ENCODE measurements at places on chromosomes 1 and 21. TPM values are rescaled to one million over a fixed set of nuclear protein-coding genes. Genes with fewer than 3 reads are reported as not detected.

DNA sequence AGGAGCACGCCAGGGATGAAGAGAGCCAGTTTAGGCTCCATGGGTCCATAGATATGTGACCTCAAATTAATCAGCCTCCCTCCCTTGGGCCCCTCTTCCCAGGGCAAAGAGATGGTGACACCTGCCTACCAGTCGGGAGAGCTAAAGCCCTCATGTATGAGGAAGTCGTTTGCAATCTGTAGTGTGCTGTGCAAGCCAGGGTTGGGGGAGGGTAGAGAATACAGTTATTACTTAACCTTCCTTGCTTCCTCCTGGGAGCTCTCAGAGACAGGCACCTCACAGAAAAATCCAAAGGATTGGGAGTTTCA, 4.0 kb downstream of the PGLYRP4 start:
- no peak for DNase-seq

DNA sequence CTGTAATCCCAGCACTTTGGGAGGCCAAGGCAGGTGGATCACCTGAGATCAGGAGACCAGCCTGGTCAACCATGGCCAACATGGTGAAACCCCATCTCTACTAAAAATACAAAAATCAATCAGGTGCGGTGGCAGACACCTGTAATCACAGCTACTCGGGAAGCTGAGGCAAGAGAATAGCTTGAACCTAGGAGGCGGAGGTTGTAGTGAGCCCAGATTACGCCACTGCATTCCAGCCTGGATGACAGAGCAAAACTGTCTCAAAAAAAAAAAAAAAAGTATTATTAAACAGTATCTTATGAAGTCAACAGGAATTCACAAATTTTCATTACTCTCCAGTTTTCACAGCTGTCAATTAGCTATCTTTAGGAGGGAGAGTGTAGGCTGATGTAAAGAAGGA, 3.8 kb downstream of the ACBD6 start:
- no peak for DNase-seq

DNA sequence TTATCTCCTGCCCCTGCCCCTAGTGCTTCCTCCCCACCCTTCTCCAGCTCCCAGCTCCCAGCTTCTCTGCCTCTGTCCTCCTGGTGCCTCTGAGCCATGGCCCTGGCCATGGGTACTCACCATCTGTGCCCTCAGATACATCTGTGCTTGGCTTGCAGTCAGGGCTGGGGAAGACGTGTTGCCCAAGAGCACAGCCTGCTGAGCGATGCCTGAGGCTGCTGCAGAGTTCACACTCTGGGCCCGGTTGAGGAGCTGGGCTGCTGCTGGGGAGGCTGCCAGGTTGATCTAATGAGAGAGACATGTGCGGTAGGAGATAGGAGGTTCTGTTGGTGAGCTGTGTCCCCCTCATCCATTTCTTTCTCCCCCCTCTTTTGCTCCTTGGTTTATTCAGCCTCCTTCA, 49.4 kb upstream of the A3GALT2 start:
- no peak for DNase-seq

DNA sequence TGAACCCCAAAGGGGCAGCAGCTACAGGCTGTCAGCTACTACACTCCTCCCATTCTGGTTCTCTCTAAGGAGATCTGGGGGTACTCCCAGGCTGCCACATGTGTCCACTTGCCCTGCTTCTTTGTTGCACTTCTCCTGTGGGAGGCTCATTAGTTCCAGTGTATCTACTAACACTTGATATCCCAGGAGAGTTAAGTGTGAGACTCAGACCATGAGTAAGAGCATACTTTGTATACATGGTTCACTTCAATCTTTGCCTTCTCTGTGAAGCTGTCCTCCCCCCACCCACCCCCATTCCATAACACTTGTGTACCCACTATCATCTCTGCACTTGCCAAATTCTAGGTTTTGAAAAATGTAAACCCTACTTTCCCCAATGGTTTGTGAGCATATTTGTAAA, 34.9 kb upstream of the GADD45A start:
- DNase-seq: no peak

GRCh38 chr1:74578101-74578500, 65.7 kb upstream of the LRRC53 start:
- no peak for DNase-seq

- no peak for DNase-seq
Observed at GRCh38 chr1:198794498-198794897, 155.7 kb downstream of the PTPRC start.

GRCh38 chr1:212930986-212931678, 19.2 kb upstream of the VASH2 start:
- DNase-seq: no peak

- no peak for DNase-seq
Observed at GRCh38 chr1:33098371-33098770, 17.4 kb downstream of the AZIN2 start.

GRCh38 chr1:41427916-41428737, 56.4 kb downstream of the EDN2 start:
- no peak for DNase-seq

DNA sequence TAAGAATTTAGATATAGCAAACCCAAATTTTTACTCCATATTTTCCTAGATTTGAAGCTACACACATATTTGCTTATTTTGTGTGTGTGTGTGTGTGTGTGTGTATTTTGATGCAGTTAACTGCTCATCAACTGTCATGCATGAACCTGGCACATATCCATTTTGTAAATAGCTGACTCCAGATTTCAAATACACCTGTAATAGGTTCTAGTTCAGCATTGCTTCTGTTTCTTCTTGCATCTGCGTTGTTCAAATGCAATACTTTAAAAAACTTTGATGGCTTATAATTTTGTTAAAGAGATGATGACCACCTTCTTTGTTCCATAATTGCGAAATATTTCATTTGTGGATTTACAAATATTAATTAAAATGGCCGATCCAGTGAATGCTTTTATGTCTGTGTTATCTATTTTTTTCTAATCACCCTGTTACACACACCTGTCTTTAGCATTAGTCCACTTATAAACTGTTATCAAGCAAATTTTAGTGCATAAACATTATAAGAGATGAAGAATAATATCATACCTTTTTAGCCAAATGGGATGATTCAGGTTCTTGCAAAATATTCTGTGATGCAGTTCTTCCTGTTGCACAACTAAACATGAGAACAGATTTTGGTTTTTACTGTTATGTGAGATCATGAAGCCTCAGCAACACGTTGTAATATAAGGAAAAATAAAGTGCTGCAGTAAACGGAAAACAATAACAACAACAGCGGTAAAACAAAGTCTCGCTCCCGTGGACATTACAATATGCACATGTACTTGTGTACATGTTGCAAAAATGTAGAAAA, 12.7 kb upstream of the S100A11 start:
- no peak for DNase-seq

DNA sequence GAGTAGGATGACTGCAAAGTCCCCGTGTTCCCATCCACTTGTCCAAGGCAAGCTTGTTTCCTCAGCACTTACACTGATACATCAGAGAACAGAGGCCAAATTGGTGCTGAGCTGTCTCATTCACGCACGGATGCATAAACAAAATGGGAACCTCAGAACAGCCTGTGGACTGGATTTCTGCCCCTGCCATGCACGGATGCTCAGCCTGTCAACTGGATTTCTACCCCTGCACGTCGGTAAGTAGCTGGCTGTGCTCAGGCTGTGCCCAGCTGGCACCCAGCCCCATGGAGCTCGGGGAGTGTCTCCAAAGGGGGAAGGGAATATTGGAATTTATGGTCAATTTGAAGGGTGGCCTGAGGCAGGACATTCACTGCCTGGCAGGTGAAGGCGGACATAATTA, 40.8 kb upstream of the TMPRSS2 start:
- no peak for DNase-seq

GRCh38 chr1:41020654-41021053, 871 bp downstream of the SLFNL1 start:
- no peak for DNase-seq

GRCh38 chr1:15405106-15405850, 4.4 kb upstream of the EFHD2 start:
- no peak for DNase-seq

DNA sequence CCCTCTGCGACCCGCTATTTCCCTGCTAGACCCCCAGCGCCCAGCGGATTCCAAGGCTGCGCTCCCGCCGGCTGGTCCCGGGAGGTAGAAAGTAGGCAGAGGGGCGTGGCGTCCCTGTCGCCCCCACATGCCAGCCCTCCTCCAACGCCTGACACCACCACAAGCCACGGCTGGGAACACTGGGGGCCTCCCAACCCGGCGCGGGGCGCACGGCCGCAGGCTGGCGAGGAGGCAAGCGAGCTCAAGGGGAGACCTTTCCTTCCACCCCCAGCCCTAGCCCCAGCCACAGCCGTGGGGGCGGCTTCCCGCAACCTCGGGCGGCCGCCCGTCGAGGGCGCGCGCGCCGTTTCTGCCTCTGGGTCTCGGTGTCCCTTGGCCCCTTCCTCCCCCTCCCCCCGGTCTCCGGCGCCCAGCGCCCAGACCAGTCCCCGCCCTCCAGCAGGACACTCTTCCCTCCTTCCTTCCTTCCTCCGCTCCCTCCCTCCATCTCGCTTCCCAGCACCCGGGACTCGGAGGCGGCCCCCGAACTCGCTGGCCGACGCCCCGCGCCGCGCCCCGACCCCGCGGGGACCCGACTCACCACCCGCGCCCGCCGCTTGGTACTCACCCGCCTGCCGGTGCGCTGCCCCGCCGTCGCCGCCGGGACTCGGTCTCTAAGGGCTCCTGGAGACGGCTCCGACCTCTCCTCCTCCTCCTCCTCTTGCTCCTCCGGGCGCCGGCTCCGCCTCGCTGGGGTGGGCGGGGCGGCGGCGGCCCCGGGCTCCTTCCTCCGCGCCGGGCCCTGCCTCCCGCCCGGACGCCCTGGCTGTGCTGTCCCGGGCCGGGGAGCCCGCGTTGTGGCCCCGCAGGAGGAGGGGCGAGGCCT, at the start of gene GNG12:
Gene GNG12, minus strand, starts transcription at position 731 of the 865 bp plus-strand sequence. CDS start 125,781 bp downstream, outside the sequence.
- no peak for DNase-seq

DNA sequence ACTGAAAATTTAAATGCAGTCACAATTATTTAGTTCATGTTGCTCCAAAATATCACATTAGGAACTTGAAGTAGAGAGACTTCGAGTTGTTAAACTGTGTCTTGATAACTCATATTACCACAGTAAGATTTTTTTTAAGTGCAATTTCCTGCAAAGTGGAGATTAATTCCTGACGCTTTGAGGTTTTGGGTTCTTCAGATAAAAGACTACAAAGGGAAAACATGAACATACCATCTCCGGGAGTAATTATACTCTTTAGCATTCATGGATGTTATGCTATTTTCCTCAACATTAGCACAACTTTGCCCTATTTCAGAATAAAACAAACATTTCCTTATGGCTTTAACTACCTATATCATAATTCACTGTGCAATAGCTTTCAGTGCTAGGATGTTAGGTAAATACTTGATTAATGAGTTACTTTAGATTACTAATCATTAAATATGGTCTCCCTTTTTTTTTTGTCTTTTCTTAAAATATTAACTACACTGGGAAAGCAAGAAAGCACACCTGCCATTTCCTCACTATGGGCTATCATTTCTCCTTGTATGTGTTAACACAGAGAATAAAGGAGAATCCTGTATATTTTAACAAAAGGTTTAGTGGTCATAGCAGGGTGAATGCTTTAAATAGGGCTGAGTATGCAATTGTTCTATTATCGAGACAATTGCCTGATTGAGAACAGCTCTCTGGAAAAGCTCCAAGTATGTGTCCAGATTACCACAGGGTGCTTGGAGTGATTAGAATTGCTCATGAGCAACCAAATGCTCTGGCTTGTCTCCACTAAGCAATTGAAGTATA, 252.5 kb upstream of the C1orf105 start:
- DNase-seq: no peak

DNA sequence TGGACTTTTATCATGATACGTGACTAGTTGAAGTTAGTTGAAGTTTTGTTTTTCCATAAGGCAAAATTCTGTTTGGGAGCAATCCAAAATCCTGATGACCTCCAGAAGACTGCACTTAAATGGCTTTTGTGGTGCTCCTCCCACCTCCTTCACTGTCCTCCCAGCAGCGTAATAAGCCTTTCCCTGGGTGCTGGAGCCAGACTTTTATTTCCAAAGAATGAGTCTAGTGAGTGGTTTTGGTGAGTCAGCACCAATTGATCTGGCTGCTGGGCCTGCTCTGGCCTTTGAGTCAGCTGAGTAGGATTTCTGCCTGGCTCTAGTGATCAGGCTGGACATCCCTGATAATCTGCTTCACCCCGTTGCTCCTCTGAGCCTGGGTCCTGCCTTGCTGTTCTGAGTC, 21.7 kb upstream of the KCND3 start:
- no peak for DNase-seq

- DNase-seq: no peak
Observed at GRCh38 chr1:165816157-165816556, 11.3 kb upstream of the UCK2 start.

DNA sequence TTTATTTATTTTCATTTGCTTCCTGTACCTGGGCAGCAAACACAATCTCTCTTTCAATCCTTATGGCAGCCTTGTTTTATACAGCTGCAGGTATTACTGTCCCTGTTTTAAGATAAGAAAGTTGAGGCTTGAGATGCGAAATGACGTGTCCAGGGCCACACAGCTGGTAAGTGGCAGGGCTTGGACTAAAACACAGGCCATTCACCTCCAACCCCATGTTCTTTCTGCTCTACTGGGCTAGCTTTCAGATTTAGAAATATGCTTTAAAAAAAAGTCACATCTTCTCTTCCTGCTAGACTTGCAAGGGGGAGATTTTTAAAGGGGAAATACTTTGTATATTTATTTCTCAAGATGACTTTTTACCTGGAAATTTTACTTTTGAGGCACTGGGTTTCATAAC, 62.8 kb downstream of the CNST start:
- DNase-seq: no peak

- DNase-seq: no peak
Observed at GRCh38 chr1:22315315-22316078, 136.2 kb upstream of the ZBTB40 start.

DNA sequence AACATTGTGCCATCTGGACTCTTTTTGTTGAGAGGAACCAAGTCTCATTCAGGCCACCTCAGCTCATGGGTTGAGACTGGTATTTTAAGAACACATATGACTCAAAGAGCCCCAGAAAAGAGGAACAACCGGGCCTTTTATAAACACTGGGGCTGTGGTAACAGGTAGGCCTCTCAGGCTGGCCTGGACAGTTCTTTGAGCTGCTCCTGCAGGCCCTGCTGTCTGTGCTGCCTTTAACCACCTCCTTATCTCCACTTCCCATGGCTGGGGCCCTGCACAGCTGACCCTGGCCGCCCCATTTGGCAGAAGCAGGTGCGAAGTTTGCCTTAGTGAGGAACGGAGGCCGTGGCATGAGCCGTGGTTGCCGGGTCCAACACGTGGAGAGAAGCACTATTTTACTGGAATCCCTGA, 163.3 kb downstream of the RHOU start:
- DNase-seq: no peak

DNA sequence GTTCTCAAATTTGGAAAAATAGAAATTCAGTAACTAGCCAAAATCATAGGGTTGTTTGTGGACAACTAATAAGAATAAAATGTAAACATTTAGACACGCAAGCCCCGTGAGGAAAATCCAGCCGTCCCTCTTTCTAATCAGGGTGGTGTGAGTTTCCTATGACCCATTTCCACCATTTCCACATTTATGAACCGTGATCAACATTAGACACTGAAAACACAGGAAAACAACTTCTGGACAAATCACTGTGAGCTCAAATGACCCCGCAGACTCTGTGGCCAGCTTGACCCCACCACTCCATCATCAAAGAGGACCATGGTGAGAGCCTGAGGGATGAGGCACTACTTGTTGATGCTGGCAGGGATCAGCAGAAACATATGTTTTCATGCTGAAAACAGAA, 101.0 kb downstream of the SIM2 start:
- no peak for DNase-seq

Gene FCN3
- polyA plus RNA-seq: 4.5 TPM

Gene EPHB2
- 2.6 TPM for polyA plus RNA-seq

Gene PTGER3
- 16.0 TPM for polyA plus RNA-seq

Gene TTC39A
- 2.5 TPM for polyA plus RNA-seq

Gene PUSL1
- polyA plus RNA-seq: 19.2 TPM

Gene ADGRL2
- 30.5 TPM for polyA plus RNA-seq

Gene KRTAP10-4
- not detected for polyA plus RNA-seq

Gene AKT3
- 43.0 TPM for polyA plus RNA-seq

Gene TRIM45
- polyA plus RNA-seq: 5.7 TPM

Gene SLC44A5
- 0.77 TPM for polyA plus RNA-seq
